Lung (tissue), 17 donors: ENCODE measurements at places on chromosomes 1 and 21.

GRCh38 chr1:240090957-240091600 is 604 bp upstream of the FMN2 start:
- DNase-seq = no peak

- DNase-seq = no peak
These were observed 474.0 kb downstream of the SETD4 start for GRCh38 chr21:35586305-35586704.

DNA sequence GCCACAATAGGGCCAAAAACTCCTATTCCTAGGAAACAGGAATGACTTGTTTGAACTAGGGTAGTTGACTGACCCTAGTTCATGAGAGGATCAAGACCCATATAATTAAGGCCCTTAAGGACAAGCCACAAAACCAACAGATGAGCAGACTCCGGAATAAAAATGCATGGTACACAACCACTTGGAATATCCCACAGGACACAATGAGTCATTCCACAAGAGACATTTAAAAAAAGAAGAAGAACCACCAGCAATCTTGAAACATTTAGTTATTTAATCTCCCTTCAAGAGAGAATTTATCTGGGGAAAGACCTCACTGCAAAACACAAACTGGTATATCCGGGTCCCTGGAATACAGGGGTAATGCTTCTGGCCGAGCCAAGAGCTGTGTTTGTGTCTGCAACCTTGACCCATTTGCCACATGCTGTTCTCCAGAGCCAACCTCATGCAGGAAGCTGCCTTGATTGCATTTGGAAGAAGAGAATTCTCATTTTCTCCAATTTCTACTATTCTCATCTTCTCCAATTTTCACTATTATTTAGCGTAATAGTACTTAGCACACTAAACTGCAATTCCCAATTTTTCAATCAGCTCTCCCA is 135.5 kb downstream of the TGFBR3 start:
- no peak for DNase-seq

- DNase-seq = no peak
These were observed at the start of gene POU3F1 for GRCh38 chr1:38046333-38046883. Gene POU3F1 (minus strand): TSS chr1:38046793. CDS start chr1:38046743, 50 bp downstream.

GRCh38 chr1:181021159-181021558 is 1.5 kb downstream of the STX6 start:
- no peak for DNase-seq

DNA sequence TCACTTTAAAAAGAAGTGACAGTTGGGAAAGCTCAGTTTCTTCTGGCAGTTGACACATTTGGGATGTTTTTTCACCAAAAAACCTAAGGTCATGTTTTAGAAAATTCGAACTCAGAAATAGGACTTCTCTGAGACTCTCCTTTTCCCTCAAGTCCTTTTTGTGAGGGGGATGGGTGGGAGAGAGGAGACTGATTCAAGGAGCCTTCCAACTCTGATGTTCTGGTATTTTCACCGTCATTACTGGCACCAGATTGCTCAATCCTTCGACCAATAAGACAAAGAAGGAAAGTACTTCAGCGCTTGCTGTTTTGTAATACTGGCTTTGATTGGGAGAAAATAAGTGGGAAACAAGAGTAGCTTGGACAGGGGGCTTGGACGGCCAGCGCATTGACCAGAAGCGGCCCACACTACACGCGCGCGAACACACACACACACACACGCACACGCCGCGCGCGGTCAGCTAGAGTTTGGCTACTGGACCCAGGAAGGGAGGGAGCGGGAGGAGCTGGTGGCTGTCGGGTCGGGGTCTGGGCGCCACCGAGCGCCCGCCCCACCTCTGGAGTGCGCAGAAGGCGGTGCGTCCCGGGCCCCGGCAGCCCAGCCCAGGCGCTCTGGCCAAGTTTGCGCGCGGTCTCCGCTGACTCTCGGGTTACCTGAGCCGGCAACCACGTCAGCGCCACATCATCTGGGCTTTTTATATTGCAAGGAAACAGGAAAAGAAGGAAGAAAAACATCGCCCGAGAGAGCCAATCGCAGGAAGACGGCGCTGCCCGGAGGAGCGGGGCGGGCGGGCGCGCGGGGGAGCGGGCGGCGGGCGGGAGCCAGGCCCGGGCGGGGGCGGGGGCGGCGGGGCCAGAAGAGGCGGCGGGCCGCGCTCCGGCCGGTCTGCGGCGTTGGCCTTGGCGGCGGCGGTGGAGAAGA is at the start of gene KCNK1:
Gene KCNK1 (plus strand): TSS at position 855 of the 921 bp plus-strand sequence. CDS start 66 bp downstream, at position 921.
- DNase-seq = peak; percentile 84

DNA sequence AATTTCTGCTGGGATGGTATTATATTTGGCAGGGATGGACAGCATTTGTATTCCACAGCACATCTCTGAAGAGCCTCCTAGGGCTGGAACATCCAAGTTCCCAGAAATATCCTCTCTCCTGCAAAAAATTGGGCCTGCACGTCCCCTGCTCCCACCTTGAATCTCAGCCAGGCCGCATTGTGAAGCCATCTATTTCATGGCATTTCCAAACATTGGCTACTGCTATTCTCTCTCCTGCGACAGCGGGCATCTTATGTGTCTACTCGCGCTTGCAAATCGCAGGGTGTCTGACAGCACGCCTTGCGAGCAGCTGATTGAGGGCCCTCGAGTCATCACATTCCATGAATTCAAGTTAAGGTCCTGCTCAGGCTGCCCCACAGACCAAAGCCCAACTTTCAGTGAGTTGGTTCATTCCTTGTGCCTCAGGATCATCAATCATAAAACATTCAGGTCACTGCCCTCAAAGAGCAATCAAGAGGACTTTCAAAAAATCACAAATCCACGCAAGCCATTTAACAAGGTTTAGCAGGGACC is 15.8 kb downstream of the RGS8 start:
- DNase-seq = no peak

- peak; percentile 97 for DNase-seq
These were observed 57.3 kb downstream of the NKAIN1 start for GRCh38 chr1:31182352-31182751.

DNA sequence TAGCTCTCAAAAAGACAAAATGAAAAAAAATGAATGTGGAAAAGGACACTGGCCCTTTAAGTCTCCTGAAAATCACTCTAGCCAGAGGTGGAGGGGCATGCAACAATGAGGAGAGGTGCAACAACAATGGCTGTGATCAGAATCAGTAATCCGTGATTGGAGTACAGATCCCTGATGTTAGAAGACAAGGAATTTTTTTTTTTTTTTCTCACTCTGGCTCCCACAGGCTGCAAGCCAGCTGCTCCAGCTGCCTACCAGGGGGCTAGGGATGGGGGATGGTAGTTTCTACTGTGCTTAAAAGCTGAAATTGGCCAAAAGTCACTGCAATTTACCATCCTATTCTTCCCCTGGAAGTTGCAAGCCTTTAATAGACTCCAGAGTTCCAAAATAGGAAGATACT is 54.5 kb downstream of the STYXL2 start:
- peak; percentile 59 for DNase-seq

- DNase-seq = no peak
These were observed 72.8 kb downstream of the ATF6 start for GRCh38 chr1:161838885-161839284.

GRCh38 chr1:215860833-215861232 is 293.7 kb downstream of the KCTD3 start:
- peak; percentile 4 for DNase-seq

DNA sequence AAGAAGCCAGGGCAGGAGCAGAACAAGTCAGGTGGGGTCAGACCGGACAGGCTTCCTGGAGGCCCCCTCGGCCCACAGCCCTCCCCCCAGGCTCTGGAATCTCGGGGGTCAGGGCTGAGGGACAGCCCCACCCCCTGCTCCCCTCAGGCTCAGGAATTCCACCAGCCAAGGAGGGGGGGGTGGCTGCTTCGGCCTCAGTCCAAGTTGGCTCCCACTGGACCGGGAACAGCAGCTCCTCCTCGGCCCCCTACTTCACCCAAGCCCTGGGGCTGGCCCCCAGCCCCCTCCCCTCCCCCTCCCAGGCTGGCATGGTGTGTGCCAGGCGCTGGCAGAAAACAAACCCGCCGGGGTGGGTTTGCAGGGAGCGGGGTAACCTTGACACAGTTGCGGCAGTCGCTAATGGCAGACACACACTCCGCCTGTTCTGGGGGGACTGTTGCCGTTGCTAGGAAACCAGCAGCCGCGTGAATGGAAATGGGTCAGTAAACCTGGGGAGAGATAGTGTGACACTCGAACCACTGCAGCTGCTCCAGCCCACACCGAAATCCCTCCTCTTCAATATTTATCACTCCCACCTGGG is 32.4 kb downstream of the AHDC1 start:
- DNase-seq = peak; percentile 83

DNA sequence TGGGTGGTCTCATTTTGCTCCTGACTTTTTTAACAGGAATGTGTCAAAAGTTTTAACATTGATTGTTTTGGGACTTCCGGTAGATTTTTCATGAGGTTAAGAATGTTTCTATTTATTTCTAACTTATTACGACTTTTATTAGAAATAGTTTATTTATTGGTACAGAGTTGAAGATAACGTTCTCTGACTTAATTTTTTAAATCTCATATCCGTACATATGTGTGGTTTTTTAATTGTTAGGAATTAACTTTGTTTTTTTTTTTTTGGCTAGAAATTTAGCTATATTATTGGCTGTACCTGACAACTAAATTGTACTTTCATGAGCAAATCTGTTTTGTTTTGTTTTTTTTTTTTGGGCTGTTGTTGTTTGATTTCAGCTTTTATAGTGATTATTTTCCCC is 32.0 kb downstream of the RNF2 start:
- no peak for DNase-seq

GRCh38 chr1:87131809-87132283 is 196.8 kb upstream of the LMO4 start:
- peak; percentile 93 for DNase-seq

DNA sequence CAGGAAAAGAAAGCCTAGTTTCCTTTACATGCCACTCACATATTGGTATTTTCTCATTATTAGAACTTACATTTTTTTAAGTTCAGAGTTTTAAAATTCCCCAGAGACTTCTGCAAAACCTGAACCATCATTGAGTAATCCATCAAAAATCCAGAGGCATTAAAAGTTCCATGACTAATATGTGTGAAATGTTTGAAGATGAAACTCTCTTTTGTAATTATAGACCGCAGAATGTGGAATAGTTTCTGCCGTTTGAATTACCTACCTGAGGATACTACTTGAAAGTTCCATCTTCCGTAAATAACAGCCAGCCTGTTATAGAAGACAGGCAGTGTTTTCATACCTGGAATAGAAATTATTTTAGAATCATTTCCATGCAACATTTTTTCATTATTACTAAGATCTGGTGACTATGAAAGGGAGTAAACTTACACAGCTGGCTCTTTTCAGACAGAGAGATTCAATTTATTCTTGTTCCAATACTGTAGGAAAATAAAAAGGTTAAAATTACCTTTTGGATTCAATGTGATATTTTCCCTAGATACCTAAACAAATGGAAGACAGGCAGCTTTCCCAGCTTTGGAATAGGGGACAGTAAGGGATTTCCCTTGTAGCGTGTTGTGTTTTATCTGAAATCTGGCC is 131.4 kb downstream of the ST6GALNAC5 start:
- DNase-seq = no peak

DNA sequence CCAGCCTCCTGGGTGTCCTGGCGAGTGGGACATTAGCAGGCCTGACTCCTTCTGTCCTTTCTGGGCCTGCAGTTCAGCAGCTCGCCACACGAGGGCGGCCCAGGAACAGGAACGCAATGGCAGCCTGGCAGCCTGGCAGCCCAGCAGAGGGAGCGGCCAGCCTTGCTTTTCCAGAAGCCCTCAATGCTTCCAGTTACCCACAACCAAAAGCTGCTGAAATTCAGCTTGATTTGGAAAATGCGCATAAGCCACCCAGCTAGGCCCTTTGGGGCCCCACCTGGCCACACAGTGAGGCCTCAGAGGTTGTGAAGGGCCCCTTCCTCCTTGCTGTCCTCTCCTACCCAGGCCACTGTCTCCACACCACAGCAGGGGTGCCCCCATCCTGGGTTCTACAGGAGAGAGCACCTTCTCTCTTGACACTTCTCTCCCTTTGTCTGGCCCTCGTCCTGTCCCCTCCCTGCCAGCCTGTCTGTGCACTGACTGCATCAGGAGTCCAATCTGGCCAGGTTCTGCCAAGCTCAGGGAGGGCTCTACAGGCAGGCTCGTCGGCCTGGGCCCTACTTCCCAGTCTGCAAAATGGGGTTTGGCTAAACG is 103.4 kb upstream of the VAMP3 start:
- DNase-seq = peak; percentile 92

DNA sequence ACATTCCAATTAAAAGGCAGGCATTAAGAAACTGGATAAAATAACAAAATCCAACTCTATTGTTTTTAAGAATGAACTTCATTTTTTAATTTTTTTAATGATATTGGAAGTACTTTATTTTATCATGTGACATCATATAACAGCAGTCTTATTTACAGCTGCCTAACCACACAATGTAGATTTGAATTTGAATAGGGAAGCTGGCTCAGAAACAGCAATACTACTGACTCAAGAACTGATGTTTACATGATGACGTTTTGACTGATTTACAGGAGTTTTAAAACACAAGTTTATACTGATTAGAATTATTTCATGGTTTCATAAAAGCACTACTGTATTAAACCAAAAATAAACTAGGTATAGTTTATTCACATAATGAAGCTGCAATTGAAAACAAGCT is 348.7 kb upstream of the NR5A2 start:
- no peak for DNase-seq

GRCh38 chr1:155466996-155467395 is 95.6 kb downstream of the ASH1L start:
- no peak for DNase-seq

GRCh38 chr1:67749844-67750690 is 65.1 kb downstream of the GADD45A start:
- no peak for DNase-seq

DNA sequence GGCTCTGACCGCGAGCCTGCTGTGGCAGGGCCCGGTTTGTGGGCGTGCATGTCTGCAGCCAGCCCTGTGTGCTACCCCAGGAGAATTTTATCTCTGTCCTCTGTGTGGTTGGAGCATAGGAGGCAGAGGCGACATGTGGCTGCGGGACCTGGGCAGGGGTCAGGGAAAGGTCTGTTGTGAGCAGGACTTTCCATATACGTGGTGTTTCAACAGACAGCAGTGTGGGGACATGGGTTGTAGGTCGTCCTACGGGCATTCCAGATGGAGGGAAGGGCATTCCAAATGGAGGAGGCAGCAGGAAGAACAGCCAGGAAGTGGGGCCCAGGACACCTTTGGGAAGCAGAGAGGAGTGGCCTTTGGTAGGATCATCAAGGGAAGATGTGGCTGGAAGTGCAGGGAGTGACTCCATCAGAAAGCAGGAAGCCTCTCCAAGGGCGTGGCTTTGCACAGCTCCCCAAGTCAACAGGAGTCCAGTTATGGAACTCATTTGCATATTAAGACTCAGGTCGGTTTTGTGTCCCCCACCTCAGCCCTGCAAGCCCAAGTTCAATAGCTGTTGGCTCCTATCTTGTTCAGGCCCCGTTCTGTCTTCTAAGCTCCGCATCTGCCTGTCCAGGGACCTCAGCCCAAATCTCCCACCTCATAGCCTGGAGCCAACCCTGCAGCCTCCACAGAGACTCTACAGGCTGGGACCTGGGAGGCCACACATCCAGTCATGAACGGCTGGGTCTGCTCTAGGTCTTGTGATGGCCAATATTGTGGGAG is 309.1 kb downstream of the MATN1 start:
- DNase-seq = no peak

GRCh38 chr1:93221913-93222312 is 41.4 kb downstream of the CCDC18 start:
- DNase-seq = no peak

- DNase-seq = peak; percentile 35
These were observed at the start of gene PLA2G2A for GRCh38 chr1:19979494-19979977. Gene PLA2G2A (minus strand): TSS chr1:19979618. CDS start chr1:19978773, 845 bp downstream.
